Stimulated activated CD8-positive, alpha-beta memory T cell treated with anti-CD3 and anti-CD28 coated beads, Interleukin-7, amount 100 ng/mL, for 24 hours (primary cell): ENCODE measurements at places on chromosomes 4 and X.
A peak's percentile ranks its signal among the peaks of the same experiment; 100 is the strongest.

DNA sequence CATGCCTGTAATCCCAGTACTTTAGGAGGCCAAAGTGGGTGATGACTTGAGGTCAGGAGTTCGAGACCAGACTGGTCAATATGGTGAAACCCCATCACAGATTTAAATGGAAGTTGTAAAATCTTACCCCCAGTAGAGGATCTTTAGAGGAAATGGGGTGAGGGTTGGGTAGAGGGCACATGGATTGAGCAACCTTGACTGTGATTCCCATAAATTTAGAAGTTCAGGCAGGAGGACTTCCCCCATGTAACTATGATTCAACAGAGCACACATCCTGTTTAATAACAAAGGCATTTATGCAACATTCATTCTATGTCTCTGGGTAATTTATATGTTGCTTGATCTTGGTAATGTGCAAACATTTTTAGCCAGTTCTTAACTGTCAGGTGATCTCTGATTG lies 143.1 kb downstream of the RBM47 start:
- DNase-seq: no peak

- peak; percentile 63 for DNase-seq
Measured at GRCh38 chrX:7927259-7928167, at the start of gene PNPLA4. Gene PNPLA4, minus strand, starts transcription at chrX:7927413. Its CDS starts 1,294 bp downstream, at chrX:7926119.

DNA sequence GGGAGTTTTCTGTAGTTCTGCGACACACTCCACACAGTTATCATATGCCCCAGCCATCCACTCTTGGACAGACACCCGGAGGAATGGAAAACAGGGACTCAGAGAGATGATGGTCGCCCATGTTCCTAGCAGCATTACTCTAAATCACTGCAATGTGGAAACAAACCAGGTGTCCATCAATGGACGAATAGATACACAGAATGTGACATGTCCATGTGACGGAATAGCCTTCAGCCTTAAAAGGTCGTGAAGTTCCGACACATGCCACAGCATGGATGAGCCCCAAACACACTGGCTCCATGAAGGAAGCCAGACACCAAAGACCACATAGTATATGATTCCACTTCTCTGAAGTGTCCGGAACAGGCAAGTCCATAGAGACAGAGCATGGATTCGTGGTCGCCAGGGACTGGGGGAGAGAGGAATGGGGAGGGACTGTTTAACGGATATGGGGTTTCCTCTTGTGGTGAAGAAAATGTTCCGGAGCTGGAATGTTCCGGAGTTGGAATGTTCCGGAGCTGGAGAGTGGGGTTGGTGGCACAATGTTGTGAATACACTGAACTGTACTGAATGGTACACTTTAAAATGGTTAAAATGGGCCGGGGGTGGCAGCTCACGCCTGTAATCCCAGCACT lies 28.7 kb upstream of the AFAP1 start:
- no peak for DNase-seq

DNA sequence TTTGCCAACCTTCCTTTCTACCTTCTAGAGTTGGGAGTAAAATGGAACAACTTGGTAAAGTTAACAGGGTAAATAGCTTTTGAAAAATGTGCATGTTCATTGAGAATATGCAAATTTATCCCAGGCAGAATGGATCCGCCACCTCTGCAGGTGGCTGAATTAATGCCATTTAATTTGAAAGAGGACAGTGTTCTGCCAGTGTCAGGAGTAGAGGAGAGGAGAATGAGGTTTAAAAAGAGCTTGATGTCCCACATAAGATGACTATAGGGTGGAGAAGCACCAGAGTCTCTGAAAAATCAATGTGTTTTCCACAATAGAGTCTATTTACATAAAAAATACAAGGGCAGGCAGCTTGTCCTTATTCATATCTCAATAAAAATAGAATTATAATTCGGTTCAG lies 1804.3 kb upstream of the PCDH10 start:
- no peak for DNase-seq

- DNase-seq: no peak
Measured at GRCh38 chr4:159779716-159780115, 676.8 kb downstream of the RAPGEF2 start.

DNA sequence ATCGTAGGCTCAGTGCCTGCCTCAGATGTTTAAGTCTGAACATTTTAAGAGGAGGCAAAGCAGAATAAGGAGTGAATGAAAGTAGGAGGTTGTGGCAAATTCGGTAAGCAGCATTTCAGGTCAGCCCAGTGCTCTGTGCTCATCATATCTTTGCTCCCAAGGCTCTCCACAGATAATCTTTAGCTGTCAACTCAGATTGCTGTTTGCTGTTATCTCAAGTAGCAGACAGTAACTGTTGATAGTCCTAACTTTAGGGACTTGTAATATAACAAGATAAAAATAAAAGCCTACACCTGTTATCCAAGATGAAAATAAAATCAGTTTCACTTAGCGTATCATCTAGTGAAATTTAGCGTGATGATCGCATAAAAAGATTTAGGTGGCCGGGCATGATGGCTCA lies 18.6 kb upstream of the CLTRN start:
- DNase-seq: no peak

- DNase-seq: no peak
Measured at GRCh38 chr4:156322592-156322991, 368.9 kb upstream of the CTSO start.

DNA sequence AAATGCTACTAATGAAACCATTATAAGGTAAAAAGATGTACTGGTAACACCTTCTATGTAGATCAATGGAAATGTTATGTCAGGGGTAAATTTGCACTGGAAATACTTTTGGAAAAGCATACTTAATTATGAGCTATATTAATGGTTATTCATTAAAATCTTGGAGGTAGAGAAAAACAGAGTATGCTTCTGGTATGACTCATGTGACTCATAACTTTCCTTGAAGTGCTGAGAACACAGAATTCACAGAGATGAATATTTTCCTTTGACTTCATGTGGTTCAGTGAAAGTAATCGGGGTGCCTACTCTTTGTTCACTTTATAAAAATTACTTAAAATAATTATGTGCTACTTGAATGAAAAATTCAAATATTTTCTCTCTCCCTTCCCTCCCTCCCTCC lies 254.2 kb downstream of the KCTD8 start:
- no peak for DNase-seq

GRCh38 chr4:132015321-132015720 lies 1133.8 kb upstream of the PCDH10 start:
- DNase-seq: no peak

- DNase-seq: no peak
Measured at GRCh38 chr4:60857130-60857753, 342.9 kb upstream of the ADGRL3 start.

GRCh38 chr4:105504744-105505143 lies 30.9 kb upstream of the PPA2 start:
- no peak for DNase-seq

GRCh38 chr4:91426725-91427124 lies 877.0 kb upstream of the GRID2 start:
- no peak for DNase-seq

DNA sequence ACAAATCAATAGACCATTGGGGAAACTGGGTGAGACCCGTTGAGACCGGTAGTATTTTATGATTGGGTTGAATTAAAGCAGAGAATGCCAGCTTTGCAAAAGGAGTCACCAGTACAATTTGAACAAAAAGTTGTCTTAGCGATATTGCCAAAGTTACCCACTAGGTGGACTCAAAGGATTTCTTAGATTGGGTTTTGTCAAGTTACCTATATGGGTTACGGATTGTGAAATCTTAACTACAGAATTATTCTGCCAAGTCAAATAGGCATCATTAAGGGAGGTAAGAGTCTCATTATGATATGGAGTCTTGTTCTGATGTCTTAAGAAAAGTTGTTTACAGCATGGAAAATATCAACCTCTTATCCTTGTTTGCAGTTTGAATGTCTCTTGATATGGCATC lies 15.0 kb upstream of the CT47A1 start:
- DNase-seq: no peak

DNA sequence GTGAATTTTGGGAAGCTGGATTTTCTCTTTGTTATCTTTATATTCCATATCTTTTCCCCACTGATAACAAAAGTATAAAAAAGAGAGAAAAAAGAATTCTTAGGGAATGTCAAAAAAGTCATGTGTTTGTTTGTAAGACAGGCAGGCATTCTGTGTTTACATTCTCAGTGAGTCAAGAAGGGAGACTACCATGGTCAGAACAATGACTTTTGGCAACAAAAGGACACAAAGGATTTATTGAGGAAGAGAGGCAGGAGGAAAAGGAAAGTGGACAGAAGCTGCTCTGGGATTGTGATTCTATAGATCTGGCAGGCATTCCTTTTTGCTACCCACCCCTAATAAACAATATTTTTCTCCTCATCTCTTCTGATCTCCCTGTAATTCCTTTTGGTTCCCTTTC lies 5.9 kb upstream of the ANK2 start:
- DNase-seq: no peak
